T-helper 22 cell (primary cell): ENCODE measurements at places on chromosomes 4 and X.

- no peak for DNase-seq
Measured at GRCh38 chr4:154314248-154314647, 177.4 kb downstream of the DCHS2 start.

DNA sequence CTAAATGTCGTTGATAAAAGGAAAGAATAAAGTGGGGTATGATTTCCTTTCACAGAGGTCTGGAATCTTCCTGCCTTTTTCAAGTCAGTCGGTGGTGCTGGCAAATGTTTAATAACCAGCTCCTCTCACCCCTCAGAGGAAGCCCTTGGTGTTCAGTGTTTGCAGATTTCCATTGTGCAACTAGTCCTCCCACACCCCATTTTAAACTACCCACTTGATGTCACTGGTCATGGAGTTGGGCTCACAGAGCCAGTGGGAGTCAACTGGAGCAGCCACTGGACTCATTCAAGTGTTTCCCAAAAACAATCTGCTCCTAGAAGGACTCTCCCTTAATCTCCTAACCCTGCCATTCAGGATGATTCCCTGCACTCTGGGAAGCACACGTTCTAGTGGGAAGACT is 149.2 kb downstream of the PTTG2 start:
- DNase-seq, result no peak

DNA sequence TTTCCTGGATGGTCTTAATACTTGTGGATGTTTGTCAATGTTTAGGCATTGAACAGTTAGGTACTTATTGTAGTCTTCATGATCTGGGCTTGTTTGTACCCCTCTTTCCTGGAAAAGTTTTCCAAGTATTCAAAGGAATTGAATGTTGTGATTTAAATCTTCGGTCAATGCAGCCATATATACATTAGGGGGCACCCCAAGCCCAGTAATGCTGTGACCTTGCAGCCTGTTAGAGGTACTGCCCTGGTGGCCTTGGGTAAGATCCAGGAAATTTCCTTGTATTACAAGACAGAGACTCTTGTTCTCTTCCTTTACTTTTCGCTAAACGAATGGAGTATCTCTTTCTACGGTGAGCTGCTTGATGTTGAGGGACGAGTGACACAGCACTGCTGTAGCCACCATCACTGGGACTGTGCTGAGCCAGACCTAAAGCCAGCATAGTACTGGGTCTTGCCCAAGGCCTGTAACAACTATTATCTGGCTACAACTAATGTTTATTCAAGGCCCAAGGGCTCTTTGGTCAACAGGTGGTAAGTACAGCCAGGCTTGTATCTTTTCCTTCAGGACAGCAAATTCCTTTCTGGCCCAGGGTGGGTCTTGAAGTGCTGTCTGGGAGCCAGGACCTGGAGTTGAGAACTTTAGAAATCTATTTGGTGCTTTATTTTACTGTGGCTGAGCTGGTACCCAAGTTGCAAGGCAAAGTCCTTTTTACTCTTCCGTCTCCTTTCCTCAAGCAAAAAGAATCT is 118.3 kb upstream of the ATOH1 start:
- DNase-seq, result no peak

- no peak for DNase-seq
Measured at GRCh38 chr4:6182376-6183280, 17.7 kb downstream of the JAKMIP1 start.

- no peak for DNase-seq
Measured at GRCh38 chrX:68991691-68992345, 163.0 kb downstream of the EFNB1 start.

DNA sequence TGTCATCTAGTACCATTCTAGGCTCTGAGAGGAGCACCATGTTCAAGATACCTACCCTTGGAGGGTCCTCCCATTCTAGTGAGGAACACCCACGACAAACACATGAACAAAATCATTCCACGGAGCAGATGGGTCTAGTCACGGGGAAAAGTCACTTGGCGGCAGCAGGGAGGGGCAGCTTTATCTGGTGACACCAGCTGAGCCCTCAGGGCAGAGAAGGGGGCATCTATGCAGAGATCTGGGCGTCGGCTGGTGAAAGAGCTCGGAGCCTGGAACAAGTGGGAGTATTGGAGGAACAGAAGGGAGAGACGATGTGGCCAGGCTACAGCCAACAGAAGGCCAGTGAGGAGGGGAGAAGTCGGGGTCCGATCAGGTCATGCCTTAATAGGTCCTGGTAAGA is 11.9 kb upstream of the PDHA1 start:
- no peak for DNase-seq

- no peak for DNase-seq
Measured at GRCh38 chrX:431056-431455, 44.3 kb upstream of the PPP2R3B start.

DNA sequence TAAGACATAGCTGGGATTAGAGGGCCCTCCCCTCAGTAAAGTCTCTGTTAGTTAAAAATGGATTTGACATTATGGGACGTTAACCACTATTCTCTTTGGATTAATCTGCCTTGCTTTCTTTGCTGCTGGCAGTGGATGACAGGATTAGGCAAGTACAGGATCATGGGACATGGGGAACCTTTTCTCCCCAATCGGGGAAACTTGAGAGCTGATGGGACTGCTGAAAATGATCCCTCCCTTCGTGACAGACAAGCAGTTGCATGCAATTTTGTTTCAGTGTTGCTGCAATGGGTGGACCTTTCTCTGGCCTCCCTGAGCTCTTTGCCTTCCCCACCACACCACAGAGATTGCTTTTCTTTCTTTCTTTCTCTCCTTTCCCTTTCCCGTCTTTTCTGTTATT is 120.2 kb upstream of the BANK1 start:
- no peak for DNase-seq

DNA sequence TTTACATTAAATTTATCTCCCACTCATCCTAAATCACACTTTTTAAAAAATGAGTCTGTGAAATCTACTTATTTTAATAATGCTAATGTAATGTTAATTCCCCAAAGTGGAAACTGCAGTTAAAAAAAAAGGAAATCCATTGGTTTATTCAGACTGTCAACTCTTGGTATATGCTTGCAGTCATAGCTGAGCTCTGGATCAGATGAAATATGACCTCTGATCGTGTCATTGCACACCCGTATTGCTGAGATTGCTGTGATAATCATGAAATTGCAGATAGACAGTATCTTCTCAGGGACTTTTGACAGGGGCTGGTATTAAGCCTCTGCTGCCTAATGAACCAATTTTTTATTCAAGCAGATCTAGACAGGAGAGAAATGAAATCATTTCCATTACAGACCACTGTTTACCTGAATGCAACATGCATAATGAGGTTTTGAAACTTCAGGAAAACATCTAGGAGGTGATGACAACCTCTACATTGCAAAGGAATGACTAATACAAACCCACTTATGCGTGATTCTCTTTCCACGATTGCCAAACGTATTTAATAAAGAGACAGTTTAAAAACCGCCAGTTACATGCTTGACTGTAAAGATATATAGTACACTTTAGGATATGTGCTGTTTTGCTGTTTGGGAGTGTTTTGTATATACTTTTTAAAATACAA is 138.3 kb upstream of the PUDP start:
- DNase-seq, result no peak

DNA sequence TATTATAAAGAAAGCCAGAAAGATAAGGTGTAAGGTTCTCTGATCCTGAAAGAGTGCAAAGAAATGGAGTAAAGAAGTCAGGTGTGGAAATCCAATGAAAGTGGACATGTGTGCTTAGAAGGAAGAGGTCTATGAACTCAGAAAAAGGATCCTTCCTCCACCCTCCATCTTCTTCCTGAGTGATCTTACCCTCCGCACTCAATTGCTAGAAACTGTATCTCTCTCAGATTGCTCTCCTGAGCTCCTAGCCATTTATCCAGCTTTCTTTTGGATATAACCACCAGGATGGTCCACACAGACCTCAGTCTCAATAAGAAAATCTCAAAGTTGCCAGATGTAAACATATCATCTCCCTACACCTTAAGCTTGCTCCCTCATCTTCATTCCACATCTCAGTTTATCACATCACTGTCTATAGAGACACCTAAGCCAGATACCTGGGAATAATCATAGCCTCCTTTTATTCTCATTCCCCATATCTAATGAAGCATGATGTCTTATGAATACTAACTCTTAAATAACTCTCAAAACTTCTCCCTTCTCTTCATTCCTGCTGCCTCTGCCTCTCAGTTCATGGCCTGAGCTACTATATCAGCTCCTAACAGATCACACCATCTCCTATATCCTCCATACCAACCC is 573 bp downstream of the SERPINA7 start:
- DNase-seq, result no peak

- no peak for DNase-seq
Measured at GRCh38 chr4:75922588-75922987, 18.2 kb downstream of the NAAA start.

DNA sequence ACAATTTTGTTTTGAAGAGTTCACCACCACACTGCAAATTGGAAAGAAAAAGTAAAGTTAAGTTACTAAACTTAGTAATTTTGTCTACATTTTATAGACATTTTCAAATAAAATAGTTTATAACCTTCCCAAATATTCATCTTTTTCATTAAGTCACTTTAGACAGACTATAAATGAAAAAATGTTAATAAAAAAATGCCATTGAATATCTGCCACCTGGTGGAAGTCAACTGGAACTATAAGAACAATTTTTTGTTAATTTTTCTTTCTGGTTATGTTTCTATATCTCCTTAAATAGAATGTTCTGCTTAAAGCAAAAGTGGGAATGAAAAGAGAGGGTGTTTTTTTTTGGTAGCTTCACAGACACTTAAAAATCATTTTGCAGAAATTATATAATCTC is 534.4 kb upstream of the PCDH10 start:
- DNase-seq, result no peak

GRCh38 chr4:24013668-24014422 is 124.0 kb upstream of the PPARGC1A start:
- DNase-seq, result no peak

- no peak for DNase-seq
Measured at GRCh38 chrX:65688403-65688871, 21.0 kb downstream of the MSN start.
